NCI-H2081 treated with DMSO at 0.1 percent for 48 hours (cell line): ENCODE measurements at places on chromosomes 5 and 9.

GRCh38 chr5:123835421-123835820 is 323.4 kb downstream of the CSNK1G3 start:
- DNase-seq, result no peak

DNA sequence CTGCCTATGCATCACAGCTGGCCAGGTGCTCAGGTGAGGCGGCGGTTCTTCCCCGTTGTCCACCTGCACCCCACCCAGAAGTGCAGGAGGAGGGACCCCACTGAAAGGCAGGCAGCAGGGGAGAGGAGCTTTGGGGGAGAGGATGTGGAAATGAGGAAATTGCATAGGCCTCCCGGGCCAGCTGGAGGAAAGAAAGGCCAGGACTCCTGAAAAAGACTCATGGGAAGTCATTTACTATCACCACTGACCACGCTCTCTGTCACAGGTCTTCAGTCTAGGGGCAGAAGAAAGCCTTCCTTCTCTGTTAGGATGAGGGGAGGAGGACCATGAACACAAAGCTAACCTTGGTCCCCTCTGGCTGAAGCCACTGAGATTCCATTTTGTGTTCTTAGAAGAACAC is 28.1 kb downstream of the KCNMB1 start:
- DNase-seq, result no peak

- DNase-seq, result no peak
These were observed 481.9 kb downstream of the CHSY3 start for GRCh38 chr5:130386155-130386554.

- no peak for DNase-seq
These were observed 301 bp upstream of the IL4 start for GRCh38 chr5:132673488-132673887.

GRCh38 chr9:130336885-130337284 is 71.3 kb downstream of the HMCN2 start:
- DNase-seq, result no peak

DNA sequence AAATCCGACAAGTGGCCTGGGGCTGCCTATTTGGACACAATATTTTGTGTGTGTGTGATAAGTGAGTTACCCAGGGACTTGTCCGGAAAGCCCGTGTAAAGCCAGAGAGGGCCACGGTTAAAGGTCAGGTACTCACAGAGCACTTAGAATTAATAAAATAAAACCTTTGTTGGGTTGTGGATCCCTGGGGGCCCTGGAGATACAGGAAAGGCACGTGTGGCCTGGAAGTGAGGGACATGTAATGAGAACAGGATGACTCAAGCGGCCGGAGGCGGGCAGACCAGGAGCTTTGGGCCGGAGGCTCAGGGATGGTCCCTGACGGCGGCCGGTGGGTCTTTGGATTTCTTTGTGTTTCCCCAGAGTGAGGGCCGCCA is 1.0 kb downstream of the DMRT2 start:
- DNase-seq, result no peak
